Hematopoietic multipotent progenitor cell treated with erythropoietin and hydrocortisone succinate and interleukin-3 and kit ligand, for 15 days (in vitro differentiated cells): ENCODE measurements at places on chromosomes 4 and X.

DNA sequence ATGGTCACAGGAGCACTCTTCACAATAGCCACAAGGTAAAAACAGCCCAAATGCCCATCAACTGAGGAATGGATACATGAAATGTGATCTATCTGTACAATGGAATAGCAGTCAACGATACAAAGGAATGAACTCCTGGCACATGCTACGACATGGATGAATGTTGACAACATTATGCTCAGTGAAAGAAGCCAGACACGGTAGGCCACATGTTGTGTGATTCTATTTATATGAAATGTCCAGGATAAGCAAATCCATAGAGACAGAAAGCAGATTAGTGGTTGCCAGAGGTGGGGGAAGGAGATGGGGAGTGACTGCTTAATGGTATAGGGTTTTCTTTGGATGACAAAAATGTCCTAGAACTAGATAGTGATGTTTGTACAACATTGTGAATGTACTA is 58.7 kb upstream of the GPM6B start:
- no peak for DNase-seq

- no peak for DNase-seq
Observed at GRCh38 chr4:161003418-161004057, 1160.3 kb downstream of the FSTL5 start.

- no peak for DNase-seq
Observed at GRCh38 chr4:8404791-8405515, 35.6 kb downstream of the ACOX3 start.

- DNase-seq = peak; percentile 51
Observed at GRCh38 chr4:56410247-56411062, 23.2 kb upstream of the AASDH start.

DNA sequence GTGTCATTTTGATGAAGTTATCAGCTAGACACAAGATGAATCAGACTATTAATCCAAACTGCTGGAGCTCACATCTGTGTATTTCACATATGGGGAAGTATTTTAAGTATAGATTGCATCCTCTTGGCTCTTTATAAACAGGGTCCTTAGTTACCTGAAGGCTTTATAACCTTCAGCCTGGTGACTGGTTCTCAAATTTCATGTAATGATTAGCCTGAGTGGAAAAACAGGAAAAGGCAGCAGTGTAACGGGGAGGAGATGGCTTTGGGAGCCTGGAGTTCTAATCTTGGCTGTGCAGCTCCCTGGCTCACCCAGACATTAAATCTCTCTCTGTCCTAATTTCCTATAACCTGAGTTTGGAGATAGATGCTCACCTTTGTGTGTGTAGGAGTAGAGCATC is 103.8 kb upstream of the HPF1 start:
- DNase-seq = no peak

GRCh38 chr4:180828455-180829018 is 1414.7 kb upstream of the TENM3 start:
- no peak for DNase-seq

DNA sequence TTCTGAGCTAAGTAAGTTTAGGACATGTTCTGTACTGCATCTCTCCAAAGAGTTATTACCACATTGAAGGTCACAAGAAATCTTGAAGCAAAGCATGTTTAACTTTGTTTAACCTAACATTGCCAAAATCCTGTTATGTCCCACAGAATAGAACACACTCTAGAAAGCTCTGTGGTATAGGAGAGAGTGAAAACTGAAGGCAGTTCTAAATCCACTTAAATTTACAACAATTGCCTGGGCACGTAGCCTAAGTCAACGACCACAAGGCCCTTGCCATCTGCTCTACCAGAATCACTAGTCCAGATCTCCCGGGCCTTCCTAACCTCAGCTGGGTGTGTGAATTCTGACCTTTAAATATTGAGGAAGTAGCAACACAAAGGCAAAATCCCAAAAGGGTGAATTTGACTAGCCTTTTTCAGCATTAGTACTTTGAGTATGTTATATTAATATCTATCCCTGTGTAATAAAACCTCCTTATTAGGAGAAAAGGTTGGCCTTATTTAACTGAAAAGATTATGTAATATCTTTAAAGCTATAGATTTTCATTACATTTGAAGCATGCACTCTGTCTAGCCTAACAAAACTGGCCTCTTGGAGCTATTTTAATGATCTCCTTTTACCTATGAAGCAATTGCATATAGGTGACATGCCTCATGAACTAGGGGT is 4.5 kb upstream of the MAML3 start:
- no peak for DNase-seq

DNA sequence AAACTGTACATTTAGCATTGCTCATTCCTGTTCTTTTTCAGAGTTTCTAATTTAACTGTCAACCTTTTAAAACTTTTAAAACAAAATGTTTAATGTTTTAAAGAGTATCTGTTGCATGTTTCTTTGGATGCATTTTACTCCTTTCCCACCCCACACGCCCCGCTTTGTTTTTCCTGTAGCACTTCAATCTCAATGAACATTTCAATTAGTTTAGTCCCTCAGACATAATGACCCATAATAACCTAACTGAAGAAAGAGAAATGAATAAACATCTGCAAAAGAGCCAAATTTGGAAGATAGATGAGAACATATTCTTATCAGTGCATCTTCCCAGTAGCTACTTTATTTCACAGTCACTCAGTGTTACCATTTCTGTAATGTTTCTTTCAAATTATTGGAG is 7.5 kb downstream of the PCDH10 start:
- DNase-seq = no peak

GRCh38 chr4:17535242-17535641 is 20.3 kb downstream of the CLRN2 start:
- DNase-seq = no peak
